ENCODE measurements at places on chromosomes 2 and 18.

GRCh38 chr2:119086327-119086726 is 72.2 kb downstream of the C1QL2 start:
- H3K27me3 ChIP-seq: no peaks in the 10 kb centered on the region
- no peaks in the 10 kb centered on the region for H3K36me3 ChIP-seq

- DNase-seq: no peak
- H3K36me3 ChIP-seq: no peaks in the 10 kb centered on the region
- H3K27ac ChIP-seq: no peak overlapping the region
- H3K4me3 ChIP-seq: no peak overlapping the region
These were observed 8.7 kb upstream of the ERMN start for GRCh38 chr2:157334335-157334734.

DNA sequence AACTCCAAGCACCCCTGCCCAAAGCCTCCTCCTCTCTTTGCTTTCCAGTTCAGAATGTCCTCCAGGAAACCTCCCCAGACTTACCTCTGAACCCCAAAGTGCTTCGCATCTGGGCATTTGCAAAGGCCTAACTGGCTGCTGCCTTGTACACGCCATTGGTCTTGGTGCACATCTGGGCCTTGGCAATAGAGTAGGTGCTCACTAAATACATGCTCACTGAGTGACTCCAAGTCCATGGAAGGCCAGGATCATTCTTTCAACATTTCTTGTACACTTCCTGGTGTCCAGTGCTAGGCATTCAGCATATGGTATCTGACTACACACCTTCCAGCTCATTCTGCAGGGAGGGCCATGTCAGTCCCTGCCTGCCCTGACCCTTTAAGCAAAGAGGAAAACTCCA is 28.4 kb downstream of the MRPL35 start:
- no peaks in the 10 kb centered on the region for H3K4me1 ChIP-seq
- H3K27ac ChIP-seq: no peak overlapping the region
- no peaks in the 10 kb centered on the region for H3K36me3 ChIP-seq

GRCh38 chr2:21860907-21861306 is 737.1 kb downstream of the TDRD15 start:
- no peak overlapping the region for H3K4me3 ChIP-seq
- no peaks in the 10 kb centered on the region for H3K27me3 ChIP-seq
- no peaks in the 10 kb centered on the region for H3K36me3 ChIP-seq
- no peak for DNase-seq
- no peaks in the 10 kb centered on the region for H3K4me1 ChIP-seq

DNA sequence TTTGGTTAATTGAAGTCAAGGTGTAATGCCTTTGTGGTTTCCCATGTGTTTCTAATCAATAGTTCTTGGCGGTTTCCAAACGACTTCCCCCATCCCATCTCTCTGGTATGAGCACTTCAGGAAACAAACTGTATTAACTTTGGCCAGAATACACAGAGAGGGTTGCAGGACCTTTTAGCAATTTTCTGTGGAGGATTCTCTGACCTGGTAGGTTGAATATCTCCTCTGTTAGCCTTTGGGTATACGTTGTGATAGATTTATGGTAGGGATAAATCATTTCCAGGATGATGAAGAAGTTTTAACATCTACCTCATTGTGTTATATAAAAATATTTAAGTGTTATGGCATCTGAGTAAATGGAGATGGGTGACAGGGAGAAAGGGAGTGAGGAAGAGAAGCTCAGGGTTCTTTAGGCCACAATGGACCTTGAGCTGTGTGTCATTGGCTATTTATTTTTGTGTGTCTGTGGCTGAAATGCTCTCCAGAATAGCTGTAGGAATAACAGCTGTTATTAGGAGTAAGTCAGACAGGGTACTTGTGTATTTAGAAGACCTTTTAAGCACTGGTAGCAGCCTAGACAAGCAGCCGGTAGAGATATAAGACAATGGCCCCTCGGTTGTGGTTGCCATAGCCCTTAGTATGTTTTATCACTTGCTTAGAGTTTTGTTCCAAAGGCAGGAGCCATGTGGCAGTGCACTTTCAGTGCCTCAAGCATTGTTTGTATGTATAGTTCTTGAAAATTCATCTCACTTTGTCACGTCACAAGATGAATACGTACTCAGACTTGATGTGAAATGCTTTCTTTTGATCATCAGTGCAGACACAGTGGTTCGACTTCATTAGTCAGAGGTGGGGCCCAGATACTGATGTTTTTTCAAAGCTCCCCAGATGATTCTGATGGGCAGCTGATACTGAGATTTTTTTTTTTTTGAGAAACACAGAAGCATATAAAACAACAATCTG is 91.1 kb downstream of the FMNL2 start:
- H3K27ac ChIP-seq: peak overlapping the region; percentile 4
- no peaks in the 10 kb centered on the region for H3K36me3 ChIP-seq
- peaks cover 9% of the 10 kb centered on the region for H3K4me1 ChIP-seq
- no peak for DNase-seq
- H3K4me3 ChIP-seq: no peak overlapping the region

DNA sequence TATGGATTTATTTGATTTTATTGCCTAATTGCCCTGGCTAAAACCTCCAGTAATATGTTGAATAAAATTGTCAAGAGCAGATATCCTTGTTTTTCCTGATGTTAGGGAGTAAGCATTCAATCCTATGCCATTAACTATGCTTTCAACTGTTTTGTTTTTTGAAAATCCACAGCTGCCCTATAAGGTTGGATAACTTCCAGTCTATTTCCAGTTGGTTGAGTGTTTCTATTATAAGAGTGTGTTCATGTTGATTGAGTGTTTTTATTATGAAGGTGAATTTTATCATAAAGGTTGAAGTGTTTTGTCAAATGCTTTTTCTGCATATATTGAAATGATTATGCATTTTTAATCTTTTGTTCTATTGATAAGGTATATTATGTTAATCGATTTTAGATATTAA is 149.9 kb upstream of the SCN7A start:
- no peaks in the 10 kb centered on the region for H3K4me1 ChIP-seq
- DNase-seq: no peak
- no peaks in the 10 kb centered on the region for H3K36me3 ChIP-seq
- H3K4me3 ChIP-seq: no peak overlapping the region

GRCh38 chr2:120231564-120231973 is 8.4 kb upstream of the TMEM185B start:
- H3K27me3 ChIP-seq: no peaks in the 10 kb centered on the region
- H3K27ac ChIP-seq: no peak overlapping the region
- DNase-seq: no peak
- H3K4me3 ChIP-seq: no peak overlapping the region
- H3K4me1 ChIP-seq: peaks cover 16% of the 10 kb centered on the region

- H3K4me1 ChIP-seq: no peaks in the 10 kb centered on the region
- no peaks in the 10 kb centered on the region for H3K36me3 ChIP-seq
- H3K27ac ChIP-seq: no peak overlapping the region
- no peaks in the 10 kb centered on the region for H3K27me3 ChIP-seq
- H3K4me3 ChIP-seq: no peak overlapping the region
These were observed 600.6 kb downstream of the RNF144A start for GRCh38 chr2:7517851-7518250.

GRCh38 chr2:160794926-160795325 is 301.3 kb upstream of the RBMS1 start:
- DNase-seq: no peak
- no peaks in the 10 kb centered on the region for H3K36me3 ChIP-seq
- H3K4me1 ChIP-seq: no peaks in the 10 kb centered on the region
- H3K27ac ChIP-seq: no peak overlapping the region

DNA sequence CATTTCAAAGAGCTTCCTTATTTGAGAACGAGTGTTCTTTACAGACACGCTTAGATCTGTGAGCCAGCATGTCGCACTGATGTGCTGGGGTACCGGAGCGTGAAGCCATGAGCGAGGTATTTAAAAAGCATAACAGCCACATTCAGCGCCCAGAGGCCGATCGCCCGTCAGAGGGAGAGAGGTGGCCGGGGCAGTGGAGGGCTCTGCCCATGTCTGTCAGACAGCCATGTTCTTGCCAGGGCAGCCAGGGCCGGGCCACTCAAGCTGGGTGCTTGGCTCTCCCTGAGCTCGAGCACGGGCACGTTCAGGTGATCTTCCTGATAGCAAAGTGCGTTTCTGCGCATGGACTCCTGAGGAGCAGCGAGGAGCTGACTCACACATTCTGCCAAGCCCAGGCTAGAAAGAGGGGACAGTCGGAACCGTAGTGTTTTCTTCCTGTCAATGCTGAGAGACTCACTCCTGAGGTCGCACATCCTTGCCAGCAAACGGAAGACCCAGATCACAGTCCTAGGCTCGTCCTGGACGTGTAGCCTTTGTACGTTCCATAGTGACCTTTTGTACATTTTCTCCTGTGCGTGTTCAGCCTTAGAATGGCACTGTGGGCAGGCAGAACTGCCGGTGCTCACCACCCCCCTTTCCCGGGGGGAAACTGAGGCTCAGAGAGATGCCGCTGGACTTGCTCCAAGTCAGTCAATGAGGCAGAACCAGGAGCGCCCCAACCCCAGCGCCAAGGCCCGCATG is 100.7 kb downstream of the NFATC1 start:
- H3K27ac ChIP-seq: no peak overlapping the region
- H3K4me1 ChIP-seq: no peaks in the 10 kb centered on the region
- no peaks in the 10 kb centered on the region for H3K36me3 ChIP-seq
- no peaks in the 10 kb centered on the region for H3K27me3 ChIP-seq
- no peak overlapping the region for H3K4me3 ChIP-seq

GRCh38 chr18:57077786-57078552 is 68.9 kb upstream of the BOD1L2 start:
- no peak overlapping the region for H3K27ac ChIP-seq
- H3K36me3 ChIP-seq: no peaks in the 10 kb centered on the region
- H3K4me1 ChIP-seq: peaks cover 6% of the 10 kb centered on the region
- DNase-seq: peak; percentile 58

DNA sequence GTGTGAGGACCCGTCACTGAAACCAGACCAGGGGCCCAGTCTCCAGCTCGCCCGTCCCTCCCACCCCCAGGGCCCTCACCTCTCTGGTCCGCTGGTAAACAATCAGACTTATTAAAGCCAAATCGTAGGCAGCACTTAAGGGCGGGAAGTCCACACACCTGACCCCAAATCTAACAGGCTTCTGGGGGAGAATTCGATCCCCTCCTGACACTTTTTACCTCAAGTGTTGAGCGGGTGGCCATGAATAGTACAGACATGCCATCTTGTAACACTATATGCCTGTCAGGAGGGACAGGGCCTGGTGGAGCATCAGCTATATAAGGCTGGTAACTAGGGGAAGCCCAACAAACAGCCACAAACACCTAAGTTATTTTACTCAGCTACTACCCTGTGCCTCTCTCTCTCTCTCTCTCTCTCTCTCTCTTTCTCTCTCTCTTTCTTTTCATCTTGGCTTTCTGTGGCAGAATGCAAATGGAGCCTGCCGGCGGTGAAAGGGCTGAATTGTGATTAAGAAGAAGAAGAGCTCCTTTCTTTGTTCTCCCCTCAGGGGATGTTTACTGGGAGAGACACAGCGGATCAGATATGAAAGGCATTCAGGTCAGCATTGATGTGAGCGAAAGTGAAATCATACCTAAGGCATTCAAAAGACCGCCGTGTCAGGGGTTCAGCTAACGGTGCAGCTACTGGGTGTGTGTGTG is 9.5 kb downstream of the ZEB2 start:
- H3K4me3 ChIP-seq: no peak overlapping the region
- DNase-seq: peak; percentile 83
- peaks cover 7% of the 10 kb centered on the region for H3K4me1 ChIP-seq
- H3K27ac ChIP-seq: peak overlapping the region; percentile 79

DNA sequence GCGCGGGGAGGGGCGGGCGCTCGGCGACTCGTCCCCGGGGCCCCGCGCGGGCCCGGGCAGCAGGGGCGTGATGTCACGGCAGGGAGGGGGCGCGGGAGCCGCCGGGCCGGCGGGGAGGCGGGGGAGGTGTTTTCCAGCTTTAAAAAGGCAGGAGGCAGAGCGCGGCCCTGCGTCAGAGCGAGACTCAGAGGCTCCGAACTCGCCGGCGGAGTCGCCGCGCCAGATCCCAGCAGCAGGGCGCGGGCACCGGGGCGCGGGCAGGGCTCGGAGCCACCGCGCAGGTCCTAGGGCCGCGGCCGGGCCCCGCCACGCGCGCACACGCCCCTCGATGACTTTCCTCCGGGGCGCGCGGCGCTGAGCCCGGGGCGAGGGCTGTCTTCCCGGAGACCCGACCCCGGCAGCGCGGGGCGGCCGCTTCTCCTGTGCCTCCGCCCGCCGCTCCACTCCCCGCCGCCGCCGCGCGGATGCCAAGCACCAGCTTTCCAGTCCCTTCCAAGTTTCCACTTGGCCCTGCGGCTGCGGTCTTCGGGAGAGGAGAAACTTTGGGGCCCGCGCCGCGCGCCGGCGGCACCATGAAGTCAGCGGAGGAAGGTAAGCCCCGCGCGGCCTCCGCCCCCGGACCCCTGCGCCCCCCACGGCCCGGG is at the start of gene NFATC1:
Gene NFATC1 (plus strand): TSS at position 170 of the 644 bp plus-strand sequence. CDS start 295 bp downstream, at position 465.
- H3K27me3 ChIP-seq: peaks cover 62% of the 10 kb centered on the region
- no peaks in the 10 kb centered on the region for H3K36me3 ChIP-seq
- no peak within 1 kb of the TSS for H3K27ac ChIP-seq
- H3K4me1 ChIP-seq: no peaks in the 10 kb centered on the region
- DNase-seq: peak; percentile 93
- H3K4me3 ChIP-seq: peak within 1 kb of the TSS; percentile 76

DNA sequence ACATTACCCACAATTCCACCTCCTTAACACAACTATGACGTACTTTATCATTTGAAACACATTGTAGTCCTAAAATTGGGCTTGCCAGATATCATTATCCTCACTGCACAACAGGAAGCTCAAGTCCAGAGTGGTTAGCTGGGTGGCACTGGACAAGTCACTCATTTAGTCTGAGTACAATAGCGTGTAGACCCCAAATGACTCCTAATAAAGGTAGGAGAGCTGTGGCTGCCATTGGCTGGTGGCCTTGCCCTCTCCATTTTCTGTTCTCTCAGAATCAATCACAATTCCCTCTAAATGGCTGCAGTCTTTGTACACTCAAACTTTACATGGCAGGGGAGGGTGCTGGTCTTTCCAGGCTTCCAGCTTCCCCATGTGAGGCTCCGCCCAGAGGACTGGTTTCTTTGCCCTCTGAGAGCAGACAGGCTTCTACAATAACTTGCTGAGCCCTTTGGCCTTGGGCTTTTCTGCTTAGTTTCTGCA is 11.7 kb downstream of the PSTPIP2 start:
- no peaks in the 10 kb centered on the region for H3K4me1 ChIP-seq
- H3K36me3 ChIP-seq: no peaks in the 10 kb centered on the region
- no peak for DNase-seq

DNA sequence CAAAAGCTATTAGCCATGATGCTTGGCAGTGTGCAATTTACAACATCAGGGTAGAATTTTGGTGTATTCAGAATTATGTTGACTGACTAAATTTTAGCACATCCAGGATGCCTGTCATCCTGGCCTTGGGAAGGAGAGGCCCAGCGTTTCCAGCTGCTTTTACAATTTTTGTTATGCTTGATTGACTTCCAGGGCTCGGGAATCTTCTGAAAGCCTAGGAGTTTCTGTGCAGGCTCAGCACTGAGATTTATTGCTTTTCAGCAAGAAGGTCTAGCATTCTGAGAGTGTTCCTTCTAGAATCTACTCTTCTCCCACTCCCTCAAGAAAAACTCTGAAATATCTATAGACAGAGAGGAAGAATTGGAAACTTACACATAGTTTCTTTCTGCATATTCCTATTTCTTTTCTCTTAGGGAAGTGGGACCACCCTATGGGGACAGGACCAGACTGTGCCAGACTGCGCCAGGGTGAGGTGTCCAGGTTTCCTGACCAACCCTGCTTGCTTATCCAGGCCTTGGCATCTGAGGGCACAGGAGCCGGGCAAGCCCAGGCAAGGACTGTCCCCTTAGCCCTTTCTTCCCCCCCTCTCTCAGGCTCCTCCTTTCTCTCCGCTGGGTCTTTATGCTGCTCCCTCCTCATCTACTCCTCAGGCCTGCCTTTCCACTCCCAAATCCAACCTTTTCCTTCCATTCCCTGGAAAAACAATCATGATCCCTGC is 26.9 kb downstream of the MAIP1 start:
- H3K27ac ChIP-seq: no peak overlapping the region
- no peak overlapping the region for H3K4me3 ChIP-seq
- peaks cover 7% of the 10 kb centered on the region for H3K4me1 ChIP-seq
- DNase-seq: no peak
- no peaks in the 10 kb centered on the region for H3K27me3 ChIP-seq
- no peaks in the 10 kb centered on the region for H3K36me3 ChIP-seq
